NCI-H187 treated with DMSO at 0.1 percent for 48 hours (cell line): ENCODE measurements at places on chromosomes 6 and 20.

DNA sequence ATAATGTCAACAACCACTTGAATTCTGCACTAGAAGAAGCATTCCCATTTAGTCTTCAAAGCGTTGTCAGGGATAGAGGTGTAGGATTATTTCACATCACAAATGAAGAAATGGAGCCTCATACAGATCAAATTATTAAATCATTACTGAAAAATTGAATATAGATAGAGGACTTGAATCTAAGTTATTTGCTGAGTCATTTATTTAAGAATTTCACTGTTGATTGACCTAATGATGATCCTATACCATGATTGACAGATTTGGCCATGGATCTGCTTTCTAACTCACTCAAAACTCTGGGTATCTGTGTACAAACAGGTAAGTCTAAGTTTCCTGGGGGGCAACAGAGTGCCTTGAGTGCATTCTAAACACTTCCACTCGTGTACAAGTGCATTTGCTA lies 215.9 kb downstream of the BTBD3 start:
- no peak for DNase-seq

GRCh38 chr6:166057431-166057830 lies 110.2 kb downstream of the TBXT start:
- no peak for DNase-seq

- DNase-seq, result no peak
These were observed 27.3 kb downstream of the RRBP1 start for GRCh38 chr20:17654649-17655285.

DNA sequence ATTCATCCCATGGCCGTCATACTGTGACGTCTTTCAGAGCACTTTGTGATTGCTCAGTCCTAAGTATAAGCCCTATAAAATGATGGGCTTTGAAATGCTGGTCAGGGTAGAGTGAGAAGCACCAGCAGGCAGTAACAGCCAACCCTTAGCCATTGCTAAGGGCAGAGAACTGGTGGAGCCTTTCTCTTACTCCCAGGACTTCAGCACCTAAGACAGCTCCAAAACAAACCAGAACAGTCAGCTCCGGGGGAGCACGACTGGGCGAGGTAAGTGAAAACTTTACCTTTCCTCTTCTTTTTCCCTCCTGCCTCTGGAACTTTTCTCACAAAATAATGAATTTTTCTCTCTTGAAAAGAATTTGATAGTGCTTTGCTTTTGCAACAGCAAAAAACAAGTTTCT lies at the start of gene VIP:
Gene VIP, plus strand, starts transcription at position 104 of the 400 bp plus-strand sequence. CDS start 1,381 bp downstream, outside the sequence.
- DNase-seq, result no peak
